ENCODE measurements at places on chromosomes 12 and 14. TPM values are rescaled to one million over a fixed set of nuclear protein-coding genes. Genes with fewer than 3 reads are reported as not detected.

GRCh38 chr14:78141590-78141989 lies 28.6 kb upstream of the NRXN3 start:
- no peak for DNase-seq

GRCh38 chr14:104249706-104250105 lies 111.3 kb downstream of the KIF26A start:
- DNase-seq, result no peak

The PPFIA2 gene
- total RNA-seq, result not detected

The CYP27B1 gene
- total RNA-seq, result 4.3 TPM

The HSP90B1 gene
- total RNA-seq, result 619 TPM

The PRB2 gene
- not detected for total RNA-seq

The FGF6 gene
- total RNA-seq, result not detected
